ENCODE measurements at places on chromosomes 12 and 14. TPM values are rescaled to one million over a fixed set of nuclear protein-coding genes. Genes with fewer than 3 reads are reported as not detected.

KRT79 gene
- 0.96 TPM for total RNA-seq

LRFN5 gene
- not detected for total RNA-seq

SLC25A47 gene
- total RNA-seq = not detected

ZDHHC22 gene
- total RNA-seq = not detected

KCNH5 gene
- not detected for total RNA-seq

PRKAB1 gene
- total RNA-seq = 26.5 TPM

C12orf56 gene
- total RNA-seq = not detected

LRTM2 gene
- not detected for total RNA-seq

HOXC4 gene
- 1.0 TPM for total RNA-seq

Measured in activated naive CD8-positive, alpha-beta T cell treated with anti-CD3 and anti-CD28 coated beads for 36 hours (primary cell).